ENCODE measurements at places on chromosomes 12 and 14. TPM values are rescaled to one million over a fixed set of nuclear protein-coding genes. Genes with fewer than 3 reads are reported as not detected.

Gene GSKIP
- total RNA-seq: 41.0 TPM

DNA sequence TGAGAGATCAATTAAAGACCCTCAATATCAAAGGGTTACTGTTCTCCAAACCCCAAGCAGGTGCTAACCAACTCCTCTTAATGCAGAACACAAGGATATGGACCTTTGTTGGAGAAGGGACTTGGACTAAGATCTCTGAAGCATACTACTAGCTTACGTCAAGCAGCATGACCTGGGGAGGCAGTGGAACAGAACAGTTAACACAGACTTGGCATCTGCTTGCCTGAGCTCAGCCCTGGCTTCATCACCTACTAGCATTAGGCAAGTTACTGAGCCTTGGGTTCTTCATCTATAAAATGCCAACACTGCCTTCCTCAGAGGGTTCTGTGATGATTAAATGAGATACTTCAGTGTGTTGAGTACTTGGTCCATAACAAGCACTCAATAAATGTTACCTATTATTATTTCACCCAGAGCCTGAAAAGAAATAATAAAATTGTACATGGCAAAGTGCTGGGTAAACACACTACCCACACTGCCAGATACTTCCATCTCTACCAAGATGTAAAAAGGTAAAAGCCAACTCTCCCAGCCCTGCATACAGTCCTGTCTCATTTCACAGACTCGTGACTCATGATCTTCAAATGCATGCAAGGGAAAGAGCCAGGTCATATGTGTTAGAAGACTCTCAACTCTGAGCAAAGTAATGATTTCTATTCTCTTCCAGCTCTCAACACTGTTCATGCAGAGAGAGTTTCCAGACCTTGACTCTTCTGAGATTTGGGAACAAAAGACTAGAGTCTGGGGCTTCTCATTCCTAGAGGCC is 39.7 kb downstream of the FMNL3 start:
- peaks cover 48% of the 10 kb centered on the region for H3K4me1 ChIP-seq
- H3K36me3 ChIP-seq: no peaks in the 10 kb centered on the region
- H3K4me3 ChIP-seq: no peak overlapping the region
- no peak for DNase-seq
- H3K27ac ChIP-seq: no peak overlapping the region
- no peaks in the 10 kb centered on the region for H3K27me3 ChIP-seq

Gene RGS6
- not detected for total RNA-seq

Gene GCH1
- total RNA-seq: 26.4 TPM

GRCh38 chr12:128662101-128662500 is 161.7 kb downstream of the SLC15A4 start:
- DNase-seq: no peak
- no peak overlapping the region for H3K27ac ChIP-seq
- no peaks in the 10 kb centered on the region for H3K27me3 ChIP-seq
- no peaks in the 10 kb centered on the region for H3K4me1 ChIP-seq
- H3K36me3 ChIP-seq: no peaks in the 10 kb centered on the region
- no peak overlapping the region for H3K4me3 ChIP-seq

Gene AICDA
- not detected for total RNA-seq

Gene NEMP1
- total RNA-seq: 4.1 TPM

Measured in transverse colon (tissue), 4 donors.